ENCODE measurements at places on chromosomes 11 and 22.
A peak's percentile ranks its signal among the peaks of the same experiment; 100 is the strongest.

DNA sequence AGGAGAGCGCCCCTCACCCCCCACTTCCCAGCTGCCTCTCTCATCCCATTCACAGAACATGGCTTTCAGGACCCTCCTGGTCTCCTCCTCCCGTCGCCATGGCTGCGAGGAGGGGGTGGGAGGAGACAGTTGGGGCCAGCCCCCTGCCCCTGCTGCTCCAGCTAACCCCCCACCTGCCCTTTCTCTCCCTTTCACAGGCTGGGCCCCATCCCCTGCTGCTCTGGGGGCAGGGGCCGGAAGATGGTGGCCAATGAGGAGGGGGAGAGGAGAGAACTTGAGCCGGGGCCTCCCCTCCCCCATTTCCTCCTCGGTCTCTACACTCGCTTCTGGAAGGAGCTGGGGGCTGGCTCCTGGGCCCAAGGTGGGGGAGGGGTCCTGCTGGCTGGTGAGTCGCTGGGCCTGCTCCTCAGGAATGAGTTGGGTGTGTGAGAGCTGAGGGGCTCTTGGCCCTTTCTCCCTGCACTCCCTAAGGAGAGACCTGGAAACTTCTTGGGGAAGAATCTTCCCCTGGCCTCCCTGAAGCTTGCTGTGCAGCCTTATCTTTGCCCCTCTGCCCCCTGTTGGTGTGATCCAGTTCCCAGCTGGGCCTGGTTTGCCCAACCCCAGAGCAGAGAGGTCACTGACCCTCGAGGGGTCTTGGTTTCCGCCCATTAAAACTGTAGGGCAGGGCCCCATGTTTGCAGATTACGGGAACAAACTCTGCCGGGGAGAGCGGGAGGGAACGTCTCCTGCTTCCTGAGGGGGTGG lies 10.2 kb downstream of the YPEL4 start:
- peak; percentile 98 for DNase-seq

DNA sequence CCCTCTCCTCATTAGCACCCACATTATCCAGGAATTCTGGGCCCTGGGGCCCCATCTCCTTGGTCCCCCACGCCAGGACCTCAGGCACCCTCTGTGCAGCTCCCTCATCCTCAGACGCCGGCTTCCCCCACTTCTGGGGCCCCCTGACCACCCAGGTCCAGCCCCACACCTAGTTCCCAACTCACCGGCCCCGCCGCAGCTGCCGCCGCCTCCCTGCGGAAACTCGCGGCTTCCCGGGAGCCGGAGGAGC lies at the start of gene PCSK7:
TSS of gene PCSK7 (minus strand) at position 232 of the 250 bp plus-strand sequence. CDS start 2,229 bp downstream, outside the sequence.
- no peak for DNase-seq

- peak; percentile 74 for DNase-seq
Observed at GRCh38 chr11:31641477-31642062, 132.0 kb downstream of the ELP4 start.

- no peak for DNase-seq
Observed at GRCh38 chr11:118621784-118622375, 14.5 kb downstream of the PHLDB1 start.

DNA sequence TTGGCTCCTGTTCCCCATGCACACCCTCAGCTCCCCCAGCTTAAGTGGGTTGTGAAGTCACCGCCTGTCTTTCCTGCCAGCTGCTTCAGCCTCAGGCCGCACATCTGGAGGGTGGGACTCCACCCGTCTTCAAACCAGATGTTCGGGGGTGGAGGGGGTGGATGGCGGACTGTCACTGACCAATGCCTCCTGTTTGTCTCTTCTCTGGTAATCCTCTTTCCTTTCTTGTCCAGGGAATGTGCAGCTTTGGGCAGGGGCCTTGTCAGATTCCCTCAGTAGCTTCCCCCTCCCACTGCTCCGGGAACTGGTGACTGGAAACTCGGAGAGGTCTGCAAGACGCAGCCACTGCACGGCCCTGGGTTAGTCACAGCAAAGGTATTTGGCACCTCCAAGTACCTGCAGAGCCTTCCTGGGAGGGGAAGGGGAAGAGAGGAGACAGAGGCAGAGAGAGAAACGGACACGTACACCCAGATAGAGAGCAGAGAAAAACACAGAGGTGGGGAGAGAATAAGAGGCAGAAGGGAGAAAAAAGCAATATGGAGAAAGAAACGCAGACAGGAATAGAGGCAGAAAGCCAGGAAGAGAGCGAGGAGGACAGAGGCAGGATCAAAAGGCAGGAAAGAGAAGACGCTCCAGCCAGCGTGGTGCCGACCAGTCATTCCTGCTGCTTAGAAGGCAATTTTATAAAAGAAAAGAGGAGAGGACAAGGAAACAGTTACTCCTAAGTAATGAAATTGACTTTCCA lies 56.1 kb upstream of the TIMP3 start:
- peak; percentile 71 for DNase-seq

GRCh38 chr11:32079553-32079952 lies 11.3 kb upstream of the RCN1 start:
- DNase-seq: no peak

DNA sequence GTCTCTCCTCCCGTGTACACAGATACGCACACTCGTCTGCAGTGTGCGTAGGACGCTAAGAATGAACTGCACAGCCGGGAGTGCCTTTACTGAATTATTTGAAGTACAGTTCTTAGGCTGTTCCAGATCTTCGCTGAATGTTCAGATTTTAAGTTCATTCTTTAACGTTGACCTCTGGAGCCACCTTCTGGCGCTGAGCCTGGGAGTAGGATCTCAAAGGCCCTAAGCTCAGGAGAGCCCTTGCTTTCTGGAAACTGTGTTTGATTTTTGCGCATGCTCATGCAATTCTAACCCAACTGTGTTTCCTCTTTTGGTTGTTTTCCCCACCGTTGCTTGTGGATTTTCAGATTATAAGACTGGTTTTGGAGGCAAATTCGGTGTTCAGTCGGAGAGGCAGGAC lies 22.8 kb downstream of the CTTN start:
- DNase-seq: no peak

- no peak for DNase-seq
Observed at GRCh38 chr22:36317658-36318271, 64.8 kb downstream of the APOL1 start.

- no peak for DNase-seq
Observed at GRCh38 chr22:49702068-49702397, 125.6 kb downstream of the BRD1 start.

DNA sequence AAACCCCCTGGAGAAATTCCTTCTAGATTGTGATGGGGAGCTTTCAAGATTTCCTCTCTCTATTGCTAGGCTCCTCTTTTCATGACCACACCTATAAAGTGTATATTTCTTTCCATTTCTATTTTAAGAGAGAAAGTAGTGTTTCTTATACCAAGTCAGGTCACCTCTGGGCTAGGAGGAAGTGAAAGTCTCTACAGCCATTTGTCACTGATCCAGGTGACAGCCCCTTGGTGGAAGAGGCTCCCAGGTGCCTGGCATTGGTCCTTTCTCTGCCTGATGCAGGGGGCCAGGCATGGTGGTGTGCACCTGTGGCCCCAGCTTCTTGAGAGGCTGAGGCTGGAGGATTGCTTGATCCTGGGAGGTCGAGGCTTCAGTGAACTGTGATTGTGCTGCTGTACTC lies 64.7 kb downstream of the DHCR7 start:
- no peak for DNase-seq

Data from neural progenitor cell (in vitro differentiated cells).